SK-N-SH (cell line): ENCODE measurements at places on chromosomes 2 and 18. TPM values are rescaled to one million over a fixed set of nuclear protein-coding genes. Genes with fewer than 3 reads are reported as not detected.

DNA sequence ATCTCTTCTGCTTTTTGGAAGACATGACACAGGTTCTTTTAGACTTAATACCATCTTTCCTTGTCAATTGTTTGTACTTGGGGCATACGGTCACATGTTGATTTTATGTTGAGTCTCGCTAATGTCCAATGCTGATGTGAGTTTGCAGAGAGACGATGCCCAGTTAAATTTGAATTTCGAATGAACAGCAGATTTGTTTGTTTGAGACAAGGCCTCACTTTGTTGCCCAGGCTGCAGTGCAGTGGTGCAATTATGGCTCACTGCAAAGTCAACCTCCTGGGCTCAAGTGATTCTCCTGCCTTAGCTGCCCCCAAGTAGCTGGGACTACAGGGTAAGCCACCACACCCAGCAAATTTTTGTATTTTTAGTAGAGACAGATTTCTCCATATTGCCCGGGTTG lies 473.5 kb downstream of the RIT2 start:
- H3K27ac ChIP-seq = no peak overlapping the region
- H3K27me3 ChIP-seq = no peaks in the 10 kb centered on the region
- H3K4me1 ChIP-seq = no peaks in the 10 kb centered on the region; the same call in 1 of the 2 replicates

The ZNF514 gene
- 9.0 and 12.5 TPM in 2 replicates for polyA plus RNA-seq

GRCh38 chr2:236541008-236541562 lies 28.5 kb upstream of the ACKR3 start:
- no peaks in the 10 kb centered on the region for H3K36me3 ChIP-seq
- no peak overlapping the region for H3K4me3 ChIP-seq
- DNase-seq = no peak

- no peaks in the 10 kb centered on the region for H3K27me3 ChIP-seq
- peak overlapping the region; percentile 84 for H3K27ac ChIP-seq
- no peaks in the 10 kb centered on the region for H3K36me3 ChIP-seq
Observed at GRCh38 chr2:104378853-104379374, 475.0 kb upstream of the POU3F3 start.

- H3K27me3 ChIP-seq = peaks cover 32% of the 10 kb centered on the region
- no peak for DNase-seq
- no peak overlapping the region for H3K4me3 ChIP-seq
Observed at GRCh38 chr2:98727369-98728087, 3.4 kb downstream of the MGAT4A start.

GRCh38 chr2:226179010-226179409 lies 620.6 kb downstream of the IRS1 start:
- H3K27me3 ChIP-seq = no peaks in the 10 kb centered on the region
- no peak overlapping the region for H3K27ac ChIP-seq
- no peaks in the 10 kb centered on the region for H3K36me3 ChIP-seq
- H3K4me1 ChIP-seq = no peaks in the 10 kb centered on the region
- H3K4me3 ChIP-seq = no peak overlapping the region

The PDE1A gene
- polyA plus RNA-seq = 0.08 and 0.10 TPM in 2 replicates

The RUFY4 gene
- not detected in 2 replicates for polyA plus RNA-seq

- H3K27ac ChIP-seq = no peak overlapping the region
- DNase-seq = peak; percentile 33
- no peaks in the 10 kb centered on the region for H3K27me3 ChIP-seq
- H3K4me1 ChIP-seq = no peaks in the 10 kb centered on the region
Observed at GRCh38 chr2:240287011-240287410, 146.6 kb upstream of the OTOS start.

DNA sequence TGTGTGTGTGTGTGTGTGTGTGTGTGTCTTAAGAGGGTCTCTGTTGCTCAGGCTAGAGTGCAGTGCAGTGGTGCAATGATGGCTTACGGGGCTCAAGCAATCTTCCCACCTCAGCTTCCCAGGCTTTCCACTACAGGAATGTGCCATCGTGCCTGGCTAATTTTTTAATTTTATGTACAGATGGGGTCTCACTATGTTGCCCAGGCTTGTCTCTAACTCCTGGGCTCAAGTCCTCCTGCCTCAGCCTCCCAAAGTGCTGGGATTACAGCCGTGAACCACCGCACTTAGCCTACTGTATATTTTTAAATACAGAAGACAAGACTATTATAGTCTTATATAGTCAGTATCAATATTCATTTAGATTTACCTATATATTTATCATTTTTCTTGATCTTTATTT lies 220.1 kb upstream of the STON1 start:
- no peak overlapping the region for H3K27ac ChIP-seq
- H3K4me3 ChIP-seq = no peak overlapping the region
- no peak for DNase-seq

GRCh38 chr2:57759131-57759530 lies 287.5 kb upstream of the VRK2 start:
- H3K4me3 ChIP-seq = no peak overlapping the region
- no peaks in the 10 kb centered on the region for H3K36me3 ChIP-seq
- no peaks in the 10 kb centered on the region for H3K4me1 ChIP-seq

The SMAD2 gene
- 36.3 and 45.1 TPM in 2 replicates for polyA plus RNA-seq

DNA sequence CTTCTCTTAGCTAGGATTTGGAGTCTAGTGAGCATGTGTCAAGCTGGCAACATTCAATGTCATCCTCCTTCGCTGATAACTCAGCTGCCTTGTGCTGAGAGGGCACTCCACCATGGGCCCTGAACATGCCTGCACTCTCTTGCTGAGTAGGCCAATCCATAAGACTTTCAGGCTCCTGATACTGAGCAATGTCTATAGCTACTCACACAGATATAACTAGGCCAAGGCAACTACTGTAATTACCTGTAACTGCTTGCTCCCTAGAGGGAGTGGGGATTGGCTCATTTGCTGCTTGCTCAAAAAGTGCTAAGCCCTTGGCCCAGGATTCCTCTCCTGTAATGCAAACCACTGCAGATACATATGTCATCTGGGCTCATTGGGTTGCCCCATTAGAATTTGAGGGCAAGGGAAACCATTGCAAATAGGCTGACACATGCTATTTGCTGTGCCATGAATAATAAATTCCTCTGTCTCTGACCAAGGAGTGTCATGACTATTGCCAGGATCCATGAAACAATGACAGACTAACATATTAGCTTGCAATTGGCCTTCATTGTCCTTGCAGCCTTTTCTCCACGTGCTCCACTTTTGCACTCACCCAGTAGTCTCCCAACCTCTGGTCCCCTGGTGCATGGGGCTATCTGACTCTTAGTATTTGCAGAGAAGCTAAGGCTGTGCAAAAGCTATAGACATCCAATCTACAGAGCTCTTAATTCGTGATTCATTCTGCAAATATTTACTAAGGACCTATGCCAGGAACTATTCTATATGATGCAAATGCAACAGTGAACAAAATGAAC lies 36.9 kb upstream of the BMPR2 start:
- no peak overlapping the region for H3K27ac ChIP-seq
- H3K36me3 ChIP-seq = no peaks in the 10 kb centered on the region
- no peak overlapping the region for H3K4me3 ChIP-seq
- no peaks in the 10 kb centered on the region for H3K27me3 ChIP-seq
- 0 out of 2 replicates have a peak, but pooled peaks cover 6% of the 10 kb centered on the region for H3K4me1 ChIP-seq

- H3K36me3 ChIP-seq = peaks cover 15% of the 10 kb centered on the region
- DNase-seq = no peak
- no peak overlapping the region for H3K27ac ChIP-seq
- H3K4me1 ChIP-seq = peaks cover 11% of the 10 kb centered on the region; the same call in 1 of the 2 replicates
Observed at GRCh38 chr2:161239326-161240109, 68.7 kb upstream of the PSMD14 start.

- H3K4me1 ChIP-seq = no peaks in the 10 kb centered on the region
- no peaks in the 10 kb centered on the region for H3K27me3 ChIP-seq
- no peak overlapping the region for H3K27ac ChIP-seq
- peaks cover 2% of the 10 kb centered on the region for H3K36me3 ChIP-seq
Observed at GRCh38 chr18:73318739-73319479, 451.1 kb upstream of the NETO1 start.

DNA sequence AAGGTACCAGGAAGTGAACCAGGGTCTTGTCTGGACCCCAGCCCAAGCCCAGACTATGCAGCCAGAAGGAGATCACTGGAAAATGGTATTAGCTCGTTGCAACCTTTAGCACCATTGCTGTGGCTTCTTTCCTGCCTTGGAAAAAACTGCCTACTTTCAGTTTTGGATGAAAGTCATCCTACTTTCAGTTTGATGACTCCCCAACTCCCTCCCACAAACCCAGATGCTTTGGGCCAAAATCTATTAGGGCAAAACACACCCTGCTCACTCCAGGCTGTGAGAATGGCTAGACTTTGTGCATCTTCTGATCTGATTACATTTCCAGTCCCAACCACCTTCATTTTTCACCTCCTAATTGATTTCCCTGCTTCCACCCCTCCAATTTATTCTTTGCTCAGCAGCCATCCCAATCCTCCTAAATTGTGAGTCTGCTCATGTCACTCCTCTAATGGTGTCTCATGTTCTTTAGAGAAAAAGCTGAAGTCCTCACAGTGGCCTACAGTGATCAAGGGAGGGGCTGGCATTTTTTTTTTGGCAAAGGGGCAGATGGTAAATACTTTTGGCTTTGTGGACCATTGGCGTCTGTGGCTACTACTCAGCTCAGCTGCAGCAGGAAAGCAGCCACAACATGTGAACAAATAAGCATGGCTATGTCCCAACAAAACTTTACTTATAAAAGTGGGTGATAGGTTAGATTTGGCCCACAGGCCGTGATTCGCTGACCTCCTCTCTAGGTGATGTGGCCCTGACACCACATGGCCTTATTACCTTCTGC lies 368.7 kb downstream of the SLC4A3 start:
- peaks cover 14% of the 10 kb centered on the region for H3K27me3 ChIP-seq
- no peak for DNase-seq
- no peak overlapping the region for H3K27ac ChIP-seq
- no peaks in the 10 kb centered on the region for H3K36me3 ChIP-seq
- H3K4me1 ChIP-seq = no peaks in the 10 kb centered on the region

DNA sequence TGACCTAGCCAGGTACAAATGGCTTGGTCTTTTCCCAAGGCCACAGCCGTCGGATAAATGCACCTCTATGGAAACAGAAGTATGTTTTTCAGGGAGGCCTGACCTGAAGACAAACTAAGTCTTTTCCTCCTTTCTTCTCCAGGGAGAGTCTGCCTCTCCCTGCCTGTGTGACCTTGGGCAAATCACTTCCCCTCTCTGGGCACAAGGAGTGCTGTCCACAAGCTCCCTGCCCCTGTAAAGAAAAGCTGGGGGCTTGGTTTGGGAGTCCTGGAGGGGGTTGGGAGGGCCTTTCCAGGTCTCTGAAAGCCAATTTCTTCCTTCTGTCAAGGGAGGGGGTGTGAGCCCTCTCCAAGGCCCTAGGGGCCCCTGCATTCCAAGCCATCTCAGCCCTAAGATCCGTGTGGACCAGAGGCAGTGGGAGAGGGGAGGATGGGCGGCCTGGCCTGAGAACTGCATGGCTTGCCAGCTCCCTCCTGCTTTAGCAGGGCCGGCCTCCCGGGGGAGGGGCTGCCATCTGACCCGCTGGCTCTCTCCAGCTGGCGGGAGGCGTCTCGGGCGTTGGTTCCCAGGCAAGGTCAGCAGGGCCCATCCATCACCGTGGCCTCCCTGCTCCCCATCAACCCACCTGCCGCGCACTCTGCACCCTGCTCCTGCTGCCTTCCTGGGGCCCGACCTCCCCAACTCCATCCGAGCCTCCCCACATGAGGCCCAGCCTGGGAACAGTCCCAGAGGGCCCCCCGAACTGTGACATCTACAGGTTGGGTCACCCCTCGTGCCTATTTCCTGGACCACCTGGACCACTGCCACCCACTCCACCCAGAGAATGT lies 61.4 kb downstream of the SMAD7 start:
- peak; percentile 57 for DNase-seq
- H3K36me3 ChIP-seq = no peaks in the 10 kb centered on the region
- no peaks in the 10 kb centered on the region for H3K27me3 ChIP-seq
- H3K4me3 ChIP-seq = no peak overlapping the region

The SLC25A52 gene
- polyA plus RNA-seq = 0.03 TPM in 1 of 2 replicates, not detected in the other

The KANSL1L gene
- 5.5 and 7.9 TPM in 2 replicates for polyA plus RNA-seq

DNA sequence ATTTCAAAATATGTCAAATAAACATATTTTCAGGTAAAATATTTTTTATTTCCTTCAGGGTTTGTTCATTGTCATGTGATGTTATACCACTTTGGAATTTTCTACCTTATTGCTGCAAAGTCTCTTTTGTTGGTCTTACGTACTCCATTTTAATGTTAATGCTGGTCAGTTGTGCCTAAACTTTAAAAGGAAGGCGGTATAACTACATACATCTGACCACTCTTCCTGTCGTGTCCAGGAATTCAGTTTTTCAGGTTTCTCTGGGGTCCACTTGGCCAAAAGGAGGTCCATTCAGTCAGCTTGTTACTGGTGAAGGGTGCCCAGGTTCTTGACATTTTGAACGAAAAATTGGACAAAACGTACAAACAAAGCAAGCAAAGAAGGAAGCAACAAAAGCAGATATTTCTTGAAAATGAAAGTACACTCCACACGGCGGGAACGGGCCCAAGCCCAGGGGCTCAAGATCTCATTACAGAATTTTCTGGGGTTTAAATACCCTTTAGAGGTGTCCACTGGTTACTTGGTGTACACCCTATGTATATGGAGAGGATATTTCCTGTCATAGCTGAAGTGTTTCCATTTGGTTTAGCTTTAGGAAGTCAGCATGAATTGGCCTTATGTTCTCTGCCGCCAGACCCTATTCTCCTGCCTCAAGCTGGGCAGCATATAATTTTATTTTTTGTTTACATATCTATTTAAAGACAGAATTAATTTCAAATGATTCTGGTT lies 471.7 kb upstream of the CDH7 start:
- DNase-seq = no peak
- H3K4me1 ChIP-seq = no peaks in the 10 kb centered on the region
- no peak overlapping the region for H3K4me3 ChIP-seq

DNA sequence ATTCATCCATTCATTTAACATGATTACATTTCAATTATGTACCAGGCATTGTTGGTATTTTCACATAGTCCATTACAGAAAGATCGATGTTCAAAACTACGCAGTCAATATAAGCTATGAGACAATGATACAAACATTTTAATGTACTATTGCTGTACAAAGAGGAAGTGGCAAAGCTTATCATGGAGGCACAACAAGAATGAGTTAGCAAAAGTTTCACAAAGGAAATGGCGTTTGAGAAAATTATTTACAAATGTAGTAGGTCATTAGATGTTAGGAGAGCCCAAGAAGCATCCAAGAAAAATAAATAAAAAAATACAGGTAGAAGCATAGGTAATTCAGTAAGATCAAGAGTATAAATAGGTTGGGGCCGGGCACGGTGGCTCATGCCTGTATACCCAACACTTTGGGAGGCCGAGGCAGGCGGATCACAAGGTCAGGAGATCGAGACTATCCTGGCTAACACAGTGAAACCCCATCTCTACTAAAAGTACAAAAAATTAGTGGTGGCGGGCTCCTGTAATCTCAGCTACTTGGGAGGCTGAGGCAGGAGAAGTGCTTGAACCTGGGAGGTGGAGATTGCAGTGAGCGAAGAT lies 1730.8 kb upstream of the CELF4 start:
- DNase-seq = no peak
- no peaks in the 10 kb centered on the region for H3K36me3 ChIP-seq
- no peaks in the 10 kb centered on the region; the same call in 1 of the 2 replicates for H3K4me1 ChIP-seq
- no peaks in the 10 kb centered on the region for H3K27me3 ChIP-seq
- H3K27ac ChIP-seq = no peak overlapping the region

The REG1B gene
- polyA plus RNA-seq = not detected in 2 replicates

GRCh38 chr2:118616432-118616831 lies 231.0 kb downstream of the EN1 start:
- H3K36me3 ChIP-seq = no peaks in the 10 kb centered on the region
- H3K4me1 ChIP-seq = no peaks in the 10 kb centered on the region
- peaks cover 4% of the 10 kb centered on the region; the same call in 1 of the 2 replicates for H3K27me3 ChIP-seq
- DNase-seq = no peak
- no peak overlapping the region for H3K27ac ChIP-seq
